ENCODE measurements at places on chromosomes 6 and 20. TPM values are rescaled to one million over a fixed set of nuclear protein-coding genes. Genes with fewer than 3 reads are reported as not detected.

GRCh38 chr6:135499441-135500340, 2.2 kb upstream of the AHI1 start:
- DNase-seq = no peak

DNA sequence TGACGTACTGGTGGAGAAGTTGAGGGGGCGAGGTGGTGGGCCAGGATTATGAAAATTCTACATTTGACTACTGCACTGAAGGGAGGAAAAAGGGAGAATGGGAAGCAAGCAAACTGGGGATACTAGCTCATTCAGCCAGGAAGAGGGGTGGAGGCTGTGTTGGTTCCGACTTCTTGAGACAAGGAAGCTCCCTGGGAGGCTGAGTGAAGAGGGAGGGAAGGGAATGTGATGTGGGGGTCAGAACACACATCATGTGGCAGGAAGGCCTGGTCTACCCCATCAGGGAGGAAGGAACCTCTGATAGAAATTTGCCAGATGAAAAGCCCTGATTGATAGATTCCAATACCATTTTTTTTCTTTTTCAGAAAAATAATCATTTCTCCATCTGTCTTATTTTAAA, 28.8 kb upstream of the MCHR2 start:
- no peak for DNase-seq

- DNase-seq = no peak
These were observed 240.1 kb downstream of the TFAP2A start for GRCh38 chr6:10174761-10175160.

DNA sequence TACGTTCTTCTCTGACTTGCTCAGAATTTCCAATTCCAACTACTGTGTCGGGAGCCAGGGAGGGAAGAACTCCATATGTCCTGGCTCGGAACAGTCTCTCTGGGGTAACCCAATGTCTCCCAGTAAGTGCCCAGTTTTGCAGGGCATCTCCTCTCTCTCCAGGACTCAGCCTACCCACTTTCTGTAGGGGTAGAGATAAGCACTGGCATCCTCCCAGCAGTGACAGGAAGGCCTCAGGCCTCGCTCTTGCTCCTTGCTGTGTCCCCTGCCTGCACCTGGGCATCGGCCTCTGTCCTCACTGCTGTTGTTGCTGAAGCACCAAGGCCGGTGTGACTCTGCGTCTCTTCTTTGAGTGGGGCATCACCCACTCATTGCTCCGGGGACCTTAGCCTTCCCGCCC, 388.9 kb upstream of the JARID2 start:
- DNase-seq = no peak

DNA sequence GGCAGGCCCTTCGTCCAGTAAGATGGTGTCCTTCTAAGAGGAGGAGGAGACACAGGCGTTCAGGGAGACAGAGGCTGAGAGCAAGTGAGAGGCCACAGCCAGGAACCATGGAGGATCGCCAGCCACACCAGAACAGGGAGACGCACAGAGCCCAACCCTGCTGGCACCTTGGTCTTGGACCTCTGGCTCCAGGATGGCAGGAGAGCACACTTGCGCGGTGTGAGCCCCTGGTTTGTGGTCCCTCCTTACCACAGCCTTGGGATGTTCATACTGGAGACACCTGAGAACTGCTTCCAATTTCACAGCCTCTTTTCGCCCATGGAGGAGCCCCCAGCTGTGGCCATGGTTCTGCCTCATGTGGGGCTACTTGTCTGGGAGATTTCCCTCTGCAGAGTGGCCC, 222.4 kb downstream of the DLL1 start:
- no peak for DNase-seq

Gene PCK1
- total RNA-seq = not detected

DNA sequence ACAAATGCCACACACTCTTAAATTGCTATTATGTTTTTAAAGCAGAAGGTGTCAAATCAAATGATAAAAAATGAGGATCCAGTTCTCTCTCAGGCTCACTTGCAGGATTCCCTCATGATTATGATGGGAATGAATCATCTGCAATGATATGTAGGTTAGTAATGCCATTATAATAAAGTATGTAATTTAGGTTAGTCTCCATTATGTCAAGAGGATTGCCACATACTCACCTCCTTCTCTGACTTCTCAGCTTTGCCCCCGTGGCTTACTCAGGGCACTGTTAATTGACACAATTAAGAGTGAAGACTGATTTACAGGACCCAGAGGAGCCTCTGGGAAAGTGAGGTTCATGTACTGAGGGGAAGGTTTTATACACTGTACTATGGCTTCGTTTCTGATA, 591.7 kb upstream of the NRSN1 start:
- no peak for DNase-seq

GRCh38 chr6:75236630-75237029, 7.0 kb downstream of the COX7A2 start:
- DNase-seq = no peak

Gene C6orf132
- total RNA-seq = 0.30 TPM

DNA sequence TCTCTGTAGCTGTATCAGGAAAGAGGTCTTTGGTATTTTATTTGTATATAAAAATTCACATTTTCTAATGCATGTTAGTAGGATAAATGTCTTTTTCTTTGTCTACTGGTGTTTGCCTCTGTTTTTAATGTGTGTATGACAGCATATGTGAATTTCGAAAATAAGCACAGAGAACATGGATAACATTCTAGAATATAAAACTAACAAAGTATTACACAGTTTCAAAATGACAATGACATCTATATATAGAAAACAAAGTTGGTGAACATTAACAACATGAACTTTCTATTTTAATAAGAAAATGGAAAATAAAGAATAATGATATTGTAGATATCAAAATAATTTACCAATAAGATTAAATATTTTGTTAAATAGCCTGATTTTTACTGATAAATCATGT, 608.0 kb downstream of the COL12A1 start:
- no peak for DNase-seq

DNA sequence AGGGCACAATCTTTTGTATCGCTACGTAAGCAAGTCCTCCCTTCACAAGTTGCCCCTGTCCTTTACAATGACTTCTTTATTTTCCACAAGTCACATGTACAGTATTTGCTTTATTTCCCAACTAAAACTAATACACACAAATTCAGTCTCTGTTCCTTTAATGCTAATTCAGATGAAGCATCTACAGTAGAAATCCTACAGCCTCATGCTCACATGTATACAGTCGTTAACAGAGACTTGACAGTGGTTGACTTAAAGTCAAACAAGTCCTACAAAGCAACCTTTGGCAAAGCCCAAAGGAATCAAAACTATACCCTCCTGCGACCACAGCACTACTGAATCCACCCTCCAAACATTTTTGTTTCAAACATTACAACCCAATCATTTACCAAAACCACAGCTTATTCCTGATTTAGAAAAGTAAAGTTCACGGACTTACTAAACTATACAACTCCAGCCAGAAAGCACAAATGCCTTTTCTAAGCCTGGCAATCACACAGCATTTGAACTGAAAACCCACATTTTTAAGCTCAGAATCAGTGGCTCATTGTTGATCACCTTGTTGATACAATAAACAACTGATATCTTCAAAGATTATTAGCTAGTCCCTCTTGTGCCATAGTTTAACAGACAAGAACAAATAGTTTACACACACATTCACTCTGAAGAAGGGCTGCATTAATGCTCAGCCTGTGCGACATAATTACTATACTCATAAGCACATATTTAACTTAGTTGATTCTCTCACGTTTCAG, 70.9 kb upstream of the NHSL1 start:
- DNase-seq = no peak

GRCh38 chr20:6228302-6228843, 105.5 kb upstream of the FERMT1 start:
- DNase-seq = no peak

DNA sequence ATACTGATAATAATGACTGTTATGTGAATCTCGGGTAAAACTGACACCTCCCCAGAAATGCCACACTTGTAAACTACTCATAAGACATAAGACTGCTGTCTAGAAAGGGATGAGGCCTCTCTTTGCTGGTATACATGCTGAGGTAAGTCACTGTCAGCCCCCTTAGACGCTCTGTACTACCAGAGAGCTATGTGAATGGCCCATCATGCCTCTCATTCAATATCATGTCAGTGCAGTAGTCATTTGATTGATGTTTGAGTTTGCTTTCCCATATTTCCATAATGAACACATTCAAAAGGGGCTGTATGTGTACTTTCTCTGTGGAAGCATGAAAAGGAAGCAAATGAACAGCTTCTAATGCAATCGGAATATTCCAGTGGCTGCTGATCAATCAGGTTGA, 119.4 kb upstream of the AGPAT4 start:
- no peak for DNase-seq

DNA sequence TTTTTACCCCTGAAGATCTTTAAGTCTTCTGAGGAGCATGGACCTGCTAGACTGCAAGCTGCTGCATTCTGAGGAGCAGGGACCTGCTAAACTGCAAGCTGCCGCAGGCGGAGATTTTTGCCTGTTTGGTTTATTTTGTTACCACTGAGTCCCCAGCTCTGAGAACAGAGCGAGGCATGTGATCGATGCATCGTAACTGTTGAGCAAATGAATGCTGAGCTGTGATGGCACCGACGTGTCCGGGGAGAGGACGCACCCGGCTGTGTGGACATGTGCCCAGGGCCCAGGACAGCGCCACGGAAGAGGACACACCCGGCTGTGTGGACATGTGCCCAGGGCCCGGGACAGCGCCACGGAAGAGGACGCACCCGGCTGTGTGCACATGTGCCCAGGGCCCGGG, 24.2 kb downstream of the DNAJC5 start:
- no peak for DNase-seq

Gene EMILIN3
- not detected for total RNA-seq

- DNase-seq = peak; percentile 77
These were observed 15.8 kb downstream of the REPS1 start for GRCh38 chr6:138972226-138972665.

GRCh38 chr6:28860581-28860980, 63.2 kb downstream of the TRIM27 start:
- DNase-seq = peak; percentile 56

DNA sequence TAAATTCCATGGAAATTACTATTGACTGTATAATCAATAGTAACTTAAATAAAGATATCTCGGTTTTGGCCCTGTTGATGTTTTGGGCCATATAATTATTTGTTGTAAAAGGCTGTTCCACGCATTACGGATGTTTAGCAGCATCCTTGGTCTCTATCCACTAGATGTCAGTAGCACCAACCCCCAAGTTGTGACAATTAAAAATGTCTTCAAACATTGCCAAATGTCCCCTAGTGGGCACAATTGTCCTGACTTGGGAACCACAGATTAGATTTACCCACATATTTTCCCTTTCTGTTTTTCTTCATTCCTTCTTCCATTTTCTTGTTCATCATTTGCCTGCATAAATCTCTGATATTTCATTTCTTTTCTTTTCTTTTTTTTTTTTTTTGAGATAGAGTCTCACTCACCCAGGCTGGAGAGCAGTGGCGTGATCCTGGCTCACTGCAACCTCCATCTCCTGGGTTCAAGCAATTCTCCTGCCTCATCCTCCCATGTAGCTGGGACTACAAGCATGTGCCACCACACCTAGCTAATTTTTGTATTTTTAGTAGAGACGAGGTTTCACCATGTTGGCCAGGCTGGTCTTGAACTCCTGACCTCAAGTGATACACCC, 13.6 kb upstream of the WFDC8 start:
- peak; percentile 73 for DNase-seq

- DNase-seq = peak; percentile 50
These were observed 6.3 kb upstream of the LOC128125822 start for GRCh38 chr6:63565727-63566596.

DNA sequence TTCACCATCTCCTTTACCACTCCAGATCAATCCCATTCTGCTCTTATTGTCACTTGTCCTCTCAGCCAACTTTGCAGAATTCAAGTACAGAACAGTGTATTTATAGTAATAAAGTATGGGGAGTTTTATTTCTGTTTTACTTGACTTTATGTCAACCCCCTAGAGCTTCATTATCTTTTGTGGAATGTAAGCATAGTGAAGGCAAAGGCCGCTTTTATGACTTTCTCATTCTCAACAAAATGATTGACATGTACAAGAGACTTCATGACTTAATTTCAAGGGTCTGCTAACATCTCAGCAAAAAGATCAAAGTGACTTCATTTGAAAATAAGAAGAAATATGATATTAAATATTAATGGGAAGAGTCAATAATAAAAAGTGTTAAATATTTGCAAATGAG, 28.7 kb upstream of the ARID1B start:
- DNase-seq = no peak

Gene SLPI
- total RNA-seq = not detected

DNA sequence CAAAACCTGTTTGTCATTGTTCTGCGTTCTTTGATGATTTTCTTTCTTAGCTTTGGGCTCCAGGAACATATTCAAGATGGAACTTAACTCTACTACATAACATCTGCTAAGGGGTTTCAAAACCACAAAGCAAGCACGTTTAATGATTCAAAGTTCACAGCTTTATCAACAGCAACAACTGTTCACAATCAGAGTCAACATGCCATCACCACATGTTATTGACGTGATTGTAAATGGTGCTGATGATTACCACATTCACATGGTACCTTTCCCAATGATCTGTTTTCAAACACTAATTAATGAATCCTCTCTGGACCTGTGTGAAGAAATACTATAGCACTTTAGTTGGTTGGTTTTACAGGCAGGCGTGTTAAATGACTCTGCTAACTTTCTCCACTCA, 180.6 kb upstream of the CEP162 start:
- no peak for DNase-seq

Gene PTGIS
- total RNA-seq = 0.07 TPM

Gene BMP7
- total RNA-seq = 0.02 TPM

DNA sequence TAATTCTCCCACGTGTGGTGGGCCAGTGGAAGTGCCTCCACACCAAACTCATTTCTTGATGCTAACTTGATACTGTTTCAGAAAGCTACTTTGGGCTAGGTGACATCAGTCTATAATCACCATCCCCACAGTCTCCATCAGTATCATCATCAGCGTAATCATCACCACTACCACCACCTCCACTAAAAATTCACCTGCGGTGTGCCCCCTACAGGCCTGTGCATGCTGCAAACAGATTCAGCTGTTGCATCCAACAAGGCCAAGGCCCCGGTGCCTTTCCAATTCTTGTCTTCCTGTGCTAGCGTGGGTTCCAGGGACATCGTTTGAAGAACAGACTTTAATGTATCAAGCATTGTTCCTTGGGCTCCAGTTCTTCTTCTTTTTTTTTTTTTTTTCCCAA, 201.3 kb upstream of the EXOC2 start:
- DNase-seq = no peak

GRCh38 chr20:23080521-23080920, 5.6 kb downstream of the CD93 start:
- no peak for DNase-seq

DNA sequence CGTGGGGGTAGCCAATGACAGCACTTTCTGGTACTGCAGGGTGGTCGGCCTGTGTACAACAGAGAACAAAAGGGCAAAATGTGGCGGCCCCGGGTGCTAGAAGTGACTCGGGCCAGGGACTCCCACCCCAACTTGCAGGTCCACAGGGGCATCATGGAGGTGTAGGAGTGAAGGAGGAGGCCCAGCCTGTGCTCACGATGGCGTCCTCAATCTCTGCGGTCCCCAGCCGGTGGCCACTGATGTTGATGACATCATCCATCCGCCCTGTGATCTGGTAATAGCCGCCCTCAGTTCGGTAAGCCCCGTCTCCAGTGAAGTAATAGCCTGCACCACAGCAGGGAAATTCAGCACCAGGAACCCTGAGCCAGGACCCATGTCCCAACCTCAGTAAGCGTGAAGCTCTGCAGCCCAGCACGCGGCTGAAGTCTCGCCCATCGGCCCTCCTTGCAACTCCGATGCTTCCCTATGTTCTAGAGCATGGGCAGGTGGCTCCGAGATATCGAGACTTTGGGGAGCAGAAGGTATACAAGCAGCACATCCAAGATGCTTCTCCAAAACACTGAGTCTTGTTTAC, 20.2 kb upstream of the APMAP start:
- no peak for DNase-seq

Gene CFB
- 7.8 TPM for total RNA-seq
